ENCODE measurements at places on chromosomes 1 and 21.

DNA sequence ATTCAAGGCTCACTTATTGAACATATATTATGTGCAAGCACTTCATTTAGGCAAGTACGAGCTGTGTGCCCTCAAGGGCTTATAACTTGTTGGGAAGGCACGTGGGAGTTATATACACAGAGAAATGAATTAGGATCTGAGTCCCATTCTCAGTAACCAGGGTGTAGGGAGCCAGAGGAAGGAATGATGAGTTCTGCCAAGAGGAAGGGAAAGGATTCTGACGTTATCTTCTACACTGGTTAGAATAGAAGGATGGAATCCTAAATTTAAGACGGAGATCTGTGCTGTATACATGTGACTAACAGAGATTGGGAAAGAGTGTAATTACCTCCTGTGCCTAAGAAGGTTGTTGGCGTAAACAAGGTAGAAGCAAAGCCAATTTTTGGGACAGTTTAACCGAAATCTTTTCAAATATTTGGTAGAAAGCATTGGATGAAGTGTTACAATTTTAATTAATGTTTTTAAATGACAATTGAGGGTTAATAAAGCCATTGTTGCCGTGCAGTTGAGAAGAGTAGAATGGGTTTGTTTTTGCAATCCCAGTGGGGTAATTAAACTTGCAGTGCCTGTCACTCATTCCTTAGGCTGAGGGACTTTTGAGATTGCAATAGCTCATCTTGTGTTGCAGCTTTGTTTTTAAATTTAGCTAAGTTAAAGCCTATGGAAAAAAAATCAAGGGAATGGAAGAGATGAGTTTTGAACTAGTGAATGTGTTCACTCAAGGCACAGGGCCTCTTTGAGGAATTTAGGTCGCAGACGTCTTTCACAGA lies 177.2 kb downstream of the NFIA start:
- DNase-seq = no peak

GRCh38 chr21:30900881-30901280 lies 19.5 kb upstream of the KRTAP11-1 start:
- DNase-seq = no peak

- no peak for DNase-seq
Observed at GRCh38 chr1:203308328-203308922, 3.1 kb downstream of the BTG2 start.

DNA sequence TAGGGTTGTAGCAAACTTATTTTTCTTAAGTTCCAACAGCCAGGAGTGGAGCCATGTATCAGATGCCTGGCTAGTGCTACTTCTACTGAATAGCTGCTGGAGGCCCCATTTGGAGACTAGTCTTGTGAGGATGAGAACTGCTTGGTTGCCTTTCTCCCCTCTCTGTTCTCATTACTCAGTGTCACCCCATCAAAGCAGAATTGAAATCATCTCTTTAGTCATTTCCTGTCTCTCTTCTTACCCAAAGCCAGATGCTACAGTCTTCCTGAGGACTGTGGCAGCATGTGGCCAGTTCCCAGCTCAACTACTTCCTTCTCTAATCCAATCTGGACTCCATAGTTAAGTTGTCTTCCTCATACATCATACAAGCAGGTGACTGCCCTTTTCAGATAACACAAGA lies 197.5 kb downstream of the BRINP2 start:
- no peak for DNase-seq

- no peak for DNase-seq
Observed at GRCh38 chr1:71640998-71641397, 560.2 kb upstream of the ZRANB2 start.

DNA sequence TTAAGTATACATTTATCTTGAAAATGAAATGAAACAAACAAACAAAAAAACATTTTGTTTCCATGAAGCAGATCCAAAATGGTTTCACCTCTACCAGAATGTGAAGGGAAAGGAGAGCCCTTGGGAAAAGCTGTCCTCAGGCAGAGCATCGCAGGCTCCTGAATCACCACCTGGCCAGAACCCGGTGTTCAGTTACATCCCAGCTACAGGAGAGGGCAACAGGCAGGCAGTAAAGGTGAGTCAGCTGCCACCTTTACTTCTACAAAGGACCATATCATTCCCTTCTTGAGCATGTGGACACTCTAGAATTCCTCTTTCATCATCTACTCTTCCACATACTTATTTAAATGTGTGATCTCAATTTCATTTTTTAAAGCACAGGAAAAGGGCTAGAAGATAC lies 151.2 kb downstream of the PIGK start:
- DNase-seq = no peak

DNA sequence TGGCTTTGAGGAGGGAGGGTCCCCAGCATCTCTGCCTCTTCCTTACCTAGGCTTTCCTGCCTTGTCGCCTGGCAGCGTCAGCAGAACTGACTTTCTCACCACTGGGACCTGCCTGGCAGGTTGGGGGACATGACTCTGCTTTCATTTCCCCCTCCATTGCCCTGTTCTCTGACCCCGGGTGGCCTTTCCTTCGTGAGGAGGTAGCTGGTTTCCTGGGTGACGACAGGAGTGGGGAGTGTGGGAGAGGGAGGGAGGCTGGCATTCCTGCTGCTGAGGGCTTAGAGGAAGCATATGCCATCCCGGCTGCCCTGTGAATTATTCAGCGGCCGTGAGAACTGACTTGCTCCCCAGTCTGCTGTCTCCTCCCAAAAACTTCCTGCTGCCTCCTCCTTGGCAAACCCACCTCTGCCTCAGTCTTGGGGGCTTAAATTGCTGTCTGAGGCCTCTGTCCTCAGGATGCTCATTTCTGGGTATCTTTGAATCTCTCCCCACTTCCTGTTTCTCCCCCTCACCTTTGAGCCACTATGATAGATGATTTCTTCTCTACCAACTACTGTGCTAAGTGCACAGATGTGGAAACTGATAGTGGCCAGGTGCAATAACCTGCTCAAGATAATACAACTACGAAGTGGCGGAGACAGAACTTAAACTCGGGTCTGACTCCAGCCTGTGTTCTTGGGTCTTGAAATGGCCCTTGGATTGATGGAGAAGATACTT lies 182.0 kb upstream of the CSF3R start:
- no peak for DNase-seq

DNA sequence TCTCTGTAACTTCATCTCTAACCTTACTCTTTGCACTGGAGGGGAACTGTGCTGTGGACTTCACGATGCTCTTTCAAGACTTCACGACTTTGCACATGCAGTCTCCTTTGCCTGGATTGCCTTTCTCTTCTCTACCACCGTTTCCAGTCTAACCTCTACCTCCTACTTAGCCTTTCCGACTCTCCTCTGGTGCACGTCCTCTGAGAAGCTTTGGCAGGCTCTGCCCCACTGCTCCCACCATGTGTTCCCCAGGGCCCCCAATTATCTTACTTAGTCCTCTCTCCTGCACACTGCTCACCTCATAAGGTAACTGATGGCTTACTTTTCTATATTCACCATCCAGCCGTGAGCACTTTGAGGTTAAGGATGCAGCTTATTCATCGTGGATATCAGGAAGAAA lies 101.7 kb upstream of the GJB5 start:
- no peak for DNase-seq

DNA sequence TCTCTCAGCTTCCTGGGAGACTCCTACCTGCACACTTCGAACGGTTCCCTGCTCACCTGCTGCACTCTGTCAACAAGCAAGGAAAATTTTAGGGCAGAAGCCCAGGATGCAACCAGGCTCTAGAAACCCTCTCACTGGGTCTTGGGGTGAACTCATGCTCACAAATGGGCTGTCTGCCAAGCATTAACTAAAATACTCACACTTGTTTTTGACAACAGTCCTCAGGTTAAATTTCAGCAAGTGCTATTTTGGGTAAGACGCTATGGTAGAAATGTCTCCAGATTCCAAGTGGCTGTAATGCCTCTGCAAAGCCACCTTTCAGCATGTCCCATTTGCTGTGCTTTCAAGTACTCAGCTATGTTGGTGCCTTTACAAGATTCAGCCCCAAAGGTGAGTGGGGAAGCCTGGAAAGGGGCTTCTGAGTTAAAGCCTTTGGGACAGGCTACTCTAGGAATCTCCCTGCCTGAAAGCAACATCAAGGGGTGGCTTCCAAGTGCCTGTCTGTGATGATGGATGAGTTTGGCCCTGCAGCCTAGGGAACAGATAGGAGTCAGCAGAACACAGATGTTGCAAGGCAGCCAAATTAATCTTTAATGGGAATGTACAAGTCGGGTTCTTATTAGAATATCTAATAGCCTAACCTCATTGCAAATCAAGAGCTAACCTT lies 211.9 kb upstream of the SPAG17 start:
- no peak for DNase-seq

GRCh38 chr1:236491469-236492136 lies 32.2 kb upstream of the LGALS8 start:
- no peak for DNase-seq
